ENCODE measurements at places on chromosomes 11 and 22.

DNA sequence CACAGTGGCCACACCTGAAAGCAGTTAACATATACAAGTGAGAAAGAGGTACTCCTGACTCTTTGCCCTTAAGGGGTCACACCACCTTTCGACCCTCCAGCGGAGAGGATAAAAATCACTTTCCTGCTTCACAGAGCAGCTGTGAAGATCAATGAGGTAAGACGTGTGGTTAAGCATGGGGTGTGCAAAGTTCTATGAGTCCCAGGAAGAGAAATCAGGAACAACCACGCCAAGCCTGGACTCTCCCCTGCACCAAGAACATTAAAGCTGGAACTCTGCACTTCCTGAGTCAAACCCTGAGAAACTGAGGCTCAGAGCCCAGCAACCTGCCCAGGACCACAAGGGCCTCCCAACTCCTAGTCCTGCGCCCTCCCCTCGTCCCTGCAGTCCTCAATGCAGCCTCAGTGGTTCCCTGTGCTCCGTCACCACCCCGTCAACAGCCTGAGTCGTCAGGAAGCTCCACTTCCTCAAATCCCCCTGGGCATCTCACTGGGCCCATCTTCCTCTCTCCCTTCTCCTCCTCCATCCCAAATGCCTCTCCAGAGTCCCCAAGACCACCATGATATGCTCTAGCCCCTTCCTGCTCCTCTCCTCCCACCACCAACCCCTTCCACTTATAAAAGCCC is 17.7 kb downstream of the TNKS1BP1 start:
- DNase-seq: no peak

- no peak for DNase-seq
Observed at GRCh38 chr11:9254416-9254815, 10.7 kb downstream of the DENND5A start.

GRCh38 chr11:96461871-96462270 is 72.1 kb downstream of the JRKL start:
- no peak for DNase-seq

DNA sequence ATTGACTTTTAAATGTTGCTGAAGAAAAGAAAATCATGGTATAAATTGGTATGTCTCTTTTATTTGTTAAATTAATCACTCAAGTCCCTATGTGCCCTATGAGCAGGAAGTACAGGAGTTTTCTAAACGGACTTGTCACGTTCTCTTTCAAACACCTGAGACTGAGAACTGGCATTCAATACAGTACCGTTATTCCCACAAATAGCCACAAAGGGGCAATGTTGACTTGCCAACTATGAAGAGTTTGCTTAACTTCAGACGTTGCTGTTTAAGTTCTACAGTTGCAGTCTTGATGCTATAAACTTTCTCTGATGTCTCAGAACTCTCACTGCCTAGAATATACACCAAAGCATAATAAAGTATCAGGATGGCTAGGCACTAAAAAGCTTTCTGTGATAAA is 7.6 kb downstream of the OR56A1 start:
- DNase-seq: no peak

GRCh38 chr11:118921121-118921928 is 4.4 kb downstream of the BCL9L start:
- DNase-seq: no peak

DNA sequence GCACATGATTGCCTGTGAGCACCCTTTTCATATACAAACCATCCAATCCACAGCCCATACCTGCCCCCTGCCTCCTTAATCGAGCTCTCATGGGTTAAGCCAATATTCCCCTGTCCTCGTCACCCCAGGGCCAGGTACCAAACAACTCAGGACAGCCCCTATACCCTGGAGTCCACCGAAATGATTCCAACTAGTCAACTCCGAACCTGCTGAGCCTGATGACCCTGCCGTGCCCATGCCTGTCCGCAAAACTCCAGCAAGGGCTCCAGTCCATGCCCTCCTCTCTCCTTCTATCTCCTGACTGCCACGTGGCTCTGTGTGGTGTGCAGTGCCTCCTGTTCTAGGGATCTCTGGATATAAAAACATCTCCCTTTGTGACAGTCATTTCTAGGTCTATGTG is 35.5 kb upstream of the SYT13 start:
- no peak for DNase-seq

- DNase-seq: no peak
Observed at GRCh38 chr22:42930810-42931420, 73.8 kb upstream of the ARFGAP3 start.

- DNase-seq: no peak
Observed at GRCh38 chr11:79897896-79898295, 457.1 kb upstream of the TENM4 start.

- DNase-seq: no peak
Observed at GRCh38 chr22:46479046-46479445, 58.4 kb downstream of the CELSR1 start.

DNA sequence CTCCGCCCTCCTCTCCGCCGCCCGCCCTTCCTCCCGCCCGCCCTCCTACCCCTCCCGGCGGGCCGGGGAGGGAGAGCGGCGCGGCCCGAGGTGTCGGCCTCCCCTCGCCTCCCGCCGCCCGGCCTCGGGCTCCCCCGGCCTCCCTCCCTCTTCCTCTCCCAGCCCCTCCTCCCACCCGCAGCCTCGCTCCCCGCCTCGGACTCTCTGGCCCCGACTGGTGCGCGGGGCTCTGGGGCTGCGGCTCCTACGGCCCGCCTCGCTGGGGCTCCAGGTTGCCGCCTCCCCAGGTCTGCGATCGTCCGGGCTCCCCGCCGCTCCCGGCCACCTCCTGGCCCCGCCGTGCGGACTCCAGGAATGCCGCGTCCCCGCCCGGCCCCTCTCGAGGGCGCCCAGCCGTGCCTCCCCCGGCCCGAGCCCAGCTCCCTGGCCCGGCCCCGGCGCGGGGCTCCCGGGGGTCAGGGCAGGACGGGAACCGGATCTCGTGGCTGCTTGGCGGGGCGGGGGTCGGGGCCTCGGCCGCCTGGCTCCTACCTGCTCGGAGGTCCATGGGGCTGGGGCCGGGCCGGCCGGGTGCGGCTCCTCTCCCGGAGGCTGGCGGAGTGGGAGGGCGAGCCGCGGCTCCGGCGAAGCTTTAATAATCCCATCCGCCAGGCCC is at the start of gene CLCF1:
TSS of gene CLCF1 (minus strand) at position 606 of the 655 bp plus-strand sequence. CDS start at position 547, 59 bp downstream.
- DNase-seq: no peak

DNA sequence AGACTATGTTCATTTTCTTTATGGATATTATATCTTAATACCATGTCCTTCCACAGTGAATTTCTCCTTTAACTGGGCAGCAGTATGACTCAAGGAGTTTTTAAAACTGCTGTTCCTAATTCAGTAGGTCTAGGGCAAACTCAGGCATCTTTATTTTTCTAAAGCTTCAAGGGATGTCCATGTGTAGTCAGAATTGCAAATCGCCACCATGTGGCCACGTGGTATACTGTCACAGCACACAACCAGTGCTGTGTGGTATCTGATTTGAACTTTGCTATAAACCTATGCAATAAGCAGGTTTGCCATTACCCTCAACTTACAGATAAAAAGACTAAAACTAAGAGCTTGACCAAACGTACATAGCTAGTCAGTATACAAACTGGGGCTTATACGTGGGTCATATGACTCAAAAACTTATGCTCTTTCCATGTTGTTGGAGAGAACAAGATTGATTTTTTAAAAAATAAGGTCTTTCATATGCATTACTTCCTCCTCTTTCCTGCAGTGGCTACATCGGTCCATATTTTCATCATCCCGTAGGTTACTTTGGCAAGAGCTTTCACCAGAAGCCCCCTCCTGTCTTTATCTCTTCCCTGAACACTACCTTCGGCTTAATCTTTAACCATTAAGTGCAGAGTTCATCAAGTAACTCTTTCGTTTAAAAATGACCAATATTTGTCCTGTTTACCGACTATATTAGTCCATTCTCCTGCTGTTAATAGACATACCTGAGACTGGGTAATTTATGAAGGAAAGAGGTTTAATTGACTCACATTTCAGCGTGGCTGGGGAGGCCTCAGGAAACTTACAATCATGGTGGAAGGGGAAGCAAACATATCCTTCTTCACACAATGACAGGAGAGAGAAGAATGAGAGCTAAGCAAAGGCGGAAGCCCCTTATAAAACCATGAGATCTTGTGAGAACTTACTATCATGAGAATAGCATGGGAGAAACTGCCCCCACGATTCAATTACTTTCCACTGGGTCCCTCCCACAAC is 8.0 kb upstream of the HTATIP2 start:
- no peak for DNase-seq

DNA sequence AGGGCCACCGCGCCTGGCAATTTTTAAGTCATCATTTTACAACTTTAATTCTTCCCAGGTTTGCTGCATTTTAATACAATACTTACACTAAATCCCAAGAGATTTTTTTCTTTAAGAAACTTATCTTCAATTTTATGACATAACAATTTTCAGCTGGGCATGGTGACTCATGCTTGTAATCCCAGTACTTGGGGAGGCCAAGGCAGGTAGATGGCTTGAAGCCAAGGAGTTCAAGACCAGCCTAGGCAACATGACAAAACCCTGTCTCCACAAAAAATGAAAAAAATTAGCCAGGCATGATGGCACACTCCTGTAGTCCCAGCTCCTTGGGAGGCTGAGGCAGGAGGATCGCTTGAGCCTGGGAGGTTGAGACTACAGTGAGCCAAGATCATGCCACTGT is 38.8 kb downstream of the CLDN25 start:
- no peak for DNase-seq

GRCh38 chr22:31080848-31081649 is at the start of gene SMTN:
TSS of gene SMTN (plus strand) at chr22:31081318. CDS start at chr22:31083259, 1,941 bp downstream.
- peak; percentile 12 for DNase-seq

GRCh38 chr22:44098021-44098739 is 74.1 kb downstream of the PARVB start:
- DNase-seq: no peak

Measured in SK-N-MC (cell line).